Sigmoid colon (tissue), 7 donors: ENCODE measurements at places on chromosomes 2 and 18. TPM values are rescaled to one million over a fixed set of nuclear protein-coding genes. Genes with fewer than 3 reads are reported as not detected.
A peak's percentile ranks its signal among the peaks of the same experiment; 100 is the strongest.

The YES1 gene
- total RNA-seq = 117 TPM

The RGPD3 gene
- total RNA-seq = 0.36 TPM

The ASTL gene
- not detected for total RNA-seq

The IL36RN gene
- not detected for total RNA-seq

The RAD51AP2 gene
- not detected for total RNA-seq

The ZDBF2 gene
- total RNA-seq = 14.0 TPM

The PLGLB1 gene
- 9.3 TPM for total RNA-seq

The SS18 gene
- 98.8 TPM for total RNA-seq

The NDC80 gene
- total RNA-seq = not detected

The UGT1A7 gene
- total RNA-seq = not detected

GRCh38 chr18:33851546-33852078 lies 273.6 kb downstream of the ASXL3 start:
- DNase-seq = no peak

GRCh38 chr2:55899881-55900280 lies 23.7 kb downstream of the EFEMP1 start:
- DNase-seq = no peak

- DNase-seq = no peak
These were observed 963.7 kb downstream of the CNTNAP5 start for GRCh38 chr2:124988794-124989193.

DNA sequence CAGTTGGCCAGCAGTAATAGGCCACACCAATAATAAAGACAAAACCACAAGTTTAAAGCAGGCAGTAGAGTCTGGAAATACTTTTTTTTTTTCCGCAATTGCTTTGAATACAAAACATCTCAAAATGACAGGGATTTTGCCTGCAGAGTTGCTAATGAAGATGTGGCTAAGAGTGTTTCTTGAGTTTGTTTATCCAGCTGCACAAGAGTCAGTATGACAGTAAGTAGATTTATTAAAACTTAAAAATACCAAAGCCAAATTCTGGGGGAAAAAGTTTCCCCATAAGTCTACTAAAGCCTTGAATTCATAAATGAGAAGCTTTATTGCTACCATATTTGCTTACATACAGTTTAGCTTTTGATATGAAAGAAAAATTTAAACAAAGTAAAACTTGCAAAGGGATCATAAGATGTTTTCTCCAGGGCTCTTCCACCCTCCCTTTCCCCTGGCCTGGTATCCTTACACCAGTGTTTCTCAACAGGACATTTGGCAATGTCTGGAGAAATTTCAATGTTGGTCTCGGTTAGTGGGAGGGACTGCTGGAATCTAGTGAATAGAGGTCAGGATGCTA lies 3.9 kb upstream of the DSEL start:
- peak; percentile 69 for DNase-seq

GRCh38 chr2:19216676-19217602 lies 141.5 kb downstream of the OSR1 start:
- no peak for DNase-seq

DNA sequence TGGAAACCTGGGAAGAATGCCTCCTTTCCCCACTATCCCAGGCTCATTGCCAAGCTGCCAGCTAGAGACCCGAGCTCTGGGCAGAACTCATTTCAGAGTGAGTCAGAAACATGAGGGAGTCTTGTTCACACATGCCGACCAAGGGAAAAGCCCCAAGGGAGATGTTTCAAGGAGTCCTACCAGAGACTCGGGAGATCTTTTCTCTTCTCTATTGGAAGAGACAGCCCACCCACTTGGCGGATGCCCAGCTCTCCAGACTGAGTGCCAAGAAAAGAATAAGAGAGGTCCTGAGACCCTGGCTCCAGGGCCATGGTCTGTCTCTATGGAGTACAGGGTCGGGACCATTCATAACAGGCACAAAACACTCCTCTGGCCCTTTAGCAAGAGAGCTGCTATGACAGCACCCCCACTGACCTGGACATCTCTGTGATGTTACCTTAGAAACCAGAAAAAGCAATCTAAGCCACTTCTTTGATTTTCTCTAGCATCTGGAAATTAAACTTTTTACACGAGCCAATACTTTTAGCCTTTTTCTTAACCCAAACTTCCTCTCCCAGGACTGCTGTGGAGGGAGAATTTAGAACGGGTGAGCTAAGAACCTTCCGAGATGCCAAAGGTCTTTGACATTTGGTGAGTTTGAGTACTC lies 18.5 kb upstream of the IGFBP5 start:
- peak; percentile 76 for DNase-seq

GRCh38 chr2:241506793-241507429 lies 1.5 kb downstream of the STK25 start:
- no peak for DNase-seq

DNA sequence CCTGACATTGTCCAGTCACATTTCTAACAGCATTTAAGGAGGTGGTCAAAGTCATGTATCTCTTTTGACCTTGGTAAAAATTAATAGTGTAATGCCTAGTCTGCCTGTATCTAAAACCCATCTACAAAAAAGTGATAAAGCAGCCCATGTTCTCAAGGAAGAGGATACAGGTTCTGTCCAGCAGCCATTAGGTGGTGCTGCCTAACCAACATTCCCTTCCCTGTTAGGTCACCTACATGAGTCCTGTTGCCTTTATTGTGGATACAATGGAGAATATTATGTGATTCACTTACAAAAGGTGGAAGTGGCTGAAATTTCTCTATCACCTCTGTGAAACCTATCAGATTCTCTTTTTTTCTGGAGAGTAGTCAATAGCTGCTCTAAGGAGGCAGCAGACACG lies 52.5 kb downstream of the AQP4 start:
- no peak for DNase-seq

- peak; percentile 32 for DNase-seq
These were observed 68.0 kb upstream of the SMAD7 start for GRCh38 chr18:49018554-49019445.

GRCh38 chr2:45153121-45153520 lies 143.9 kb upstream of the SIX2 start:
- no peak for DNase-seq

DNA sequence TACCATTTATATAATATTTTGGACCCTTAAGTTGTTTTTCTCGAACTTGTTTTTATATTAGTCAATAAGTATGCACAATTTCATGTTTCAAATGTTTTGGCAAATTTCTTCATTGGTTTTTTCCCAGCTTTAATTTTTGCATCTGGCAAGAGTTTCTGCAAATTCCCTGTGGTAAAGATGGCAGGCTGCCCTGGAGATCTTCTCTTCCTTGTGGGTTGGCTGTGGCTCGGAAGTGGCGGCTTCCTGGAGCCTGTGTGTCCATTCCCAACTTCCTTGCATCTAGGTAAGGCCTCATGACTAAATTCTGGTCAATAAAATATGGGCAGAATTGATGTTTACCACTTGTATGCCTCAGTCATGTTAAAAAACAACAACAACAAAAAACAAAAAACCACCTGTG lies 818.6 kb downstream of the EPHA4 start:
- DNase-seq = no peak

GRCh38 chr2:200847269-200847668 lies 17.2 kb downstream of the CLK1 start:
- DNase-seq = no peak

DNA sequence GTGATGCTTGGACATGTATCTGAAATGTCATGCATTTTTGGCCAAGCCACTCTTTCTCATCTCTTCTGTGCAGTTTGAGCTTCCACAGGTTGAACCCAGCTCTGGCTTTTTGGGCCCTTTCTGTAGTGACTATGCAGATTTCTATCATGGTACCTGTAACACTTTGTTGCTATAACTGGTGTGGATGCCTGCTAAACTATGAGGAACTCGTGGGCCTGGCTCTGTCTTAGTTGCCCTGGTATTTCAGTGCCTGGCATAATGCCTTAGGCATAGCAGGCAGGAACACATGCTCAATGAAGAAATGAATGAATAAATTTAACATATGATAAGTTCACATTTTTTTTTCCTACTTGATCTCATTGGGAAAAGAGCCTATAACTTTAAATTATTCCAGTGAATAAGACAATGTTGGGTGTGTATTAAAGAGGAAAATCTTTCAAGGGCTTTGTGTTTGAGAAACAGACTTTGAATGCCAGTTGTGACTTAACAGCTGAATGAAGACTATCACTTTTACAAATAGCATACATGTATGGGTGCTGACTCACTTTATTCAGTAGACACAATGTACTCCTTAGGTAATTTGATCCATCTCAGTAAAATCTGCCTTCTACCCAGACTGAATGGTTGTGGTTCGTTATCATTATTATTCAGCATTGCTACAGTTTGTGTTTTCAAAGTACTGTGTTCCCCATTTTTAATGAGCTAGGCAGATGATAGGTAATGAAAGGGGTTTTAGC lies 86.4 kb upstream of the MAP4K3 start:
- DNase-seq = no peak

- DNase-seq = peak; percentile 60
These were observed 22.7 kb downstream of the RHOB start for GRCh38 chr2:20469595-20469994.

GRCh38 chr2:101296371-101296770 lies 12.1 kb downstream of the RNF149 start:
- no peak for DNase-seq

- no peak for DNase-seq
These were observed 41.5 kb upstream of the EPC2 start for GRCh38 chr2:148602885-148603561.

DNA sequence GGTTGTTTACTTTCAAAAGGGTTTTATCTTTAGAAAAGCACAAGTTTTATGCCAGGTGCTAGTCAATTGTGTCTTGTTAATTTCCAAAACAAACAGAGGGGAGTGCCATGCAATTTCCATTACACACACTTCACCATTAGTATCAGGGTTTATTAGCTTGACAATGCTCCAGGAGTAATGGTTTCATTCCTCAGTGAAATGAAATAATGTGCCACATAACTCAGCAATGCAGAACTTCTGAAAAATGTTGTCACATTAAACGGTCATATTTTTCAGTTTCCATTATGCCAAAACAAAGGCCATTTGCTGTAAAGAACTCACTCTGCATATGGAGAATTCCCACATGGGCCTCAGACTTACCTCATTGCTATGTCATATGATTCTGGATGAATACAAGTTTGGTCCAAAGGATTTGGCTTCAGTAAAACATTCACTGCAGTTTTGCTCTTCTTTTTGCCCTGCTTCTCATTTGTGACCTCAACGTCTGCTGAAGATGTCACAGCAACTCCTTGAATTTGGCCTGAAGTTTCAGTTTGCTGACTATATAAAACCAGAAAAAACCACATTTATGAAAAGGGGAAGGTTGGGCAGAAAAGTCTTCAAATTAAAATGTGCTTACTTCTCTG lies 198.2 kb downstream of the SRBD1 start:
- DNase-seq = no peak

GRCh38 chr2:149184991-149185390 lies 145.4 kb upstream of the LYPD6 start:
- no peak for DNase-seq

- DNase-seq = no peak
These were observed 308.5 kb upstream of the TFPI start for GRCh38 chr2:187862715-187863114.

DNA sequence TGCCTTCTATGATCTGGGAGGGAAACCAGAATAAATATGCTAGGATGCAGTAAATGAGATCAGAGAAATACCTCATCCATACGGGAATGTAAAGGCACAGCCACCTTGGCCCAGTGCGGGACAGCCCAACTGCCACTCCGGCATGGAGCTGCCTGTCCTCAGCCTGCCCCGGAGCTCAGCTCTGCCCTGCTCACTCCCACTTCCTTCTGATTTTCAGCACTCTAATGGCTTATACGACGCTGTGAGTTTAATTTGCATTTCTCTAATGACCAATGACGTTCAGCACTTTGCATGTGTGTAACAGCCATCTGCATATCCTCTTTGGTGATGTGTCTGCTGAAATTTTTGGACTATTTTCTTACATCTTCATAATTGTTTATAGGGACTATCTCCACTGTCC lies 172.5 kb upstream of the RAB6C start:
- DNase-seq = no peak

GRCh38 chr2:96353606-96354101 lies 18.1 kb downstream of the NCAPH start:
- DNase-seq = no peak

- peak; percentile 86 for DNase-seq
These were observed at the start of gene KIF3C for GRCh38 chr2:25982273-25982967. KIF3C (minus strand) TSS chr2:25982497; CDS start chr2:25981917, 580 bp downstream.

DNA sequence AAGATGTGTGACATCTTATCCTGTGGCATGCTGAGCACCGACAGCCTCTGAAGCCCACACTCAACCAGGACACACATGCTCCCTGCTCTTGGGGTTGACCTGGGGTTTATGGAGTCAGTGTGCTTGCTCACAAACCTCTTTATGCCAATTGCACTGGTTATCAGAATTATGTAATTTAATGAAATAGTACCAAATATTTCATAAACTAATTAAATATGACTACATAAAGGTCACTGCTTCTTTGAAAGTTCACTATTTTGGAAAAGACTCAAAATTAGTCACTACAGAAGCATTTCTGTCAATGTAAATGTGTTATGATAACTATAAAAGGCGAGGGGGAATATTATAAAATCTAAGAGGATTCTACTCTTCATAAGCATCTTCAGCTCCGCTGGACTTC lies 76.7 kb downstream of the FHOD3 start:
- no peak for DNase-seq

DNA sequence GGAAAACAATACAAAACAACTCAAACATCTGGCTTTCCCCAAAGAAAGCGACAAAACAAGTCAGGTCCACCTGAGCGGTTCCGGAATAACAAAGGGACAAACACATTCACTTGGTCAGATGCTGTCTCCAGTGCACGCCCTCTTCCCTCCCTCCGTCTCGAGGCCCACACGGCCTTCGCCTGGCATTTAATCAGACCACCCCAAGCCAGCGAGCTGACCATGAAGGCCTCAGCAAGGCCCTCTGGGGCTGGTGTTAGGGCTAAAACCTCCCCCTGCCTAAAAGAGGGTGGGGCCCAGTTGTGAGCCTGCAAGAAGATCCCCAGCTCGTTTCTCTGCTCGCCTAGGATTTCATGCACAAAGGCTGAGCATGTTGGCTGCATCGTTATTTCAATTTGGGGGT lies 180.3 kb downstream of the EIPR1 start:
- peak; percentile 46 for DNase-seq

DNA sequence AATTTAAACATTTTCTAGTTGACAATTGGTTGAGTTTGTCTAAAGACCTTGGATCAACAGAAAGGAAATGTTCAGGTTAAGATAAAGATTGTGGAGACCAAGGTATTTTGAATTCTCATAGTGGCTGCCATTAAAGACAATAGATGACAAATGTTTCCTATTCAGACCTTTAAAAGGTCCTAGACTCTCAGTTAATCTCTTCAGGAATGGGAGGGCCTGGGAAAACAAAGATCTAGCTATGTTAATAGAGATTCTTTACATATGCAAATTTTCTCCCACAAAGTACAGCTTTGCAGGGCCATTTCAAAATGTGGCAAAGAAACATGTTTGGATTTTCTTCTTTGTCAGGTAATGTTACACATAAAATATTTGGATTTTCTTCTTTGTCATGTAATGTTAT lies 403.9 kb downstream of the SPAG16 start:
- DNase-seq = no peak

DNA sequence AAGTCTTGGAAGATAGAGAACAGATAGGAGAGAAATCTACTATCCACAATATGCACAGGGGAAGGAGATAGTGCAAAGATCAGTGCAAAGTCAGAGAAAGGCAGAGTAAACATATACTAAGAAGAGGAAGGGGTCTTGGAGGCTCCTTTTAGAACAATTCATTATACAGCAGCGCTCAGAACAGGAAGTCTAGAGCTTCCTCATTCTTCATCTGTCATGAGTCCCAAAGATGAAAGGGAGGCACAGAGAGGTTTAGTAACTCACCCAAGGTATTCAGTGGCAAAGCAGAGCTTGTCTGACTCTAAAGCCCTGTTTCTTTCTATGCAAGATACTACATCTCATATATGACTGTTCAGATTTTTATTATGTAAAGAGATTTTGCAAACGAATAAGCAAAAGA lies 1.4 kb downstream of the SP110 start:
- DNase-seq = no peak

GRCh38 chr18:58243401-58243800 lies 199.4 kb downstream of the NEDD4L start:
- DNase-seq = no peak
